NCI-H2107 (cell line): ENCODE measurements at places on chromosomes 4 and X.

DNA sequence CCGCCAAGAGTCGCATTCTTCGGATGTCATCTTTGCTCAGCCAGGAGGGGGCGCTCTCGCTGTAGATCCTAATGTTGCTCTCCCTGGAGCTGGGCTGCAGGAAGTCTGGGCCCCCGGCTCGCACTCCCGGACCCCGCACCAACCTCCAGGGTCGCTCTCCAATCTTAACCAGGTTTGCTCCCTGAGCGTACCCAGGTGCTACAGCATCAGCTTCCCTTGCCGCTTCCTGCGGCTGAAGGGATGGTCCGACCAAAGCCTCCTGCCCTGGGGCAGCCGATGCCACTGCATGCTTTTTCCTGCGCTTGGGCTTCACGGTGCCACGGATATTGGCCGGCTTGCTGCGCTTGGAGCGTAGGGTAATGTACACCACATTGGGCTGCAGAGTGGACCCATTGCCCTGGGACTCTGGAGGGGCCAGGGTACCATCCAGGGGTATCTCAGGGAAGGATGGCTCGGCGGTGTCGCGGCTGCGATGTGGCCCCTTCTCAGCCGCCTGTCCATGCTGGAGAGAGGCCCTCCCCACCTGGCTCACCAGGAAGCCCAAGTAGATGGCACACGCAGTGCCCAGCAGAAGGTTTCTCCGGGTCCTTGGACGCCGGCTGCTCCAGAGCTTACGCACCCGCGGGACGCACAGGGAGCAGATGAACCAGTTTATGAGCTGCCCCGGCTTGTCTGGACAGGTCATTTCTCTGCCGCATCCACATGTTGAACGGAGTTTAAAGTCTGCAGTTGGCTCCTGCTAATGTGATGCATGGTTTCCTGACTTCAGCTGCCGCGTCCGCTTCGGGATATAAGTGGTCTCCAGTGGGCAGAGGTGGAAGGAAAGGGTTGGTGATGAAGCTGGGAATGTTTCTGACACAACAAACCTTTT lies 1.9 kb downstream of the GASK1B start:
- no peak for DNase-seq

DNA sequence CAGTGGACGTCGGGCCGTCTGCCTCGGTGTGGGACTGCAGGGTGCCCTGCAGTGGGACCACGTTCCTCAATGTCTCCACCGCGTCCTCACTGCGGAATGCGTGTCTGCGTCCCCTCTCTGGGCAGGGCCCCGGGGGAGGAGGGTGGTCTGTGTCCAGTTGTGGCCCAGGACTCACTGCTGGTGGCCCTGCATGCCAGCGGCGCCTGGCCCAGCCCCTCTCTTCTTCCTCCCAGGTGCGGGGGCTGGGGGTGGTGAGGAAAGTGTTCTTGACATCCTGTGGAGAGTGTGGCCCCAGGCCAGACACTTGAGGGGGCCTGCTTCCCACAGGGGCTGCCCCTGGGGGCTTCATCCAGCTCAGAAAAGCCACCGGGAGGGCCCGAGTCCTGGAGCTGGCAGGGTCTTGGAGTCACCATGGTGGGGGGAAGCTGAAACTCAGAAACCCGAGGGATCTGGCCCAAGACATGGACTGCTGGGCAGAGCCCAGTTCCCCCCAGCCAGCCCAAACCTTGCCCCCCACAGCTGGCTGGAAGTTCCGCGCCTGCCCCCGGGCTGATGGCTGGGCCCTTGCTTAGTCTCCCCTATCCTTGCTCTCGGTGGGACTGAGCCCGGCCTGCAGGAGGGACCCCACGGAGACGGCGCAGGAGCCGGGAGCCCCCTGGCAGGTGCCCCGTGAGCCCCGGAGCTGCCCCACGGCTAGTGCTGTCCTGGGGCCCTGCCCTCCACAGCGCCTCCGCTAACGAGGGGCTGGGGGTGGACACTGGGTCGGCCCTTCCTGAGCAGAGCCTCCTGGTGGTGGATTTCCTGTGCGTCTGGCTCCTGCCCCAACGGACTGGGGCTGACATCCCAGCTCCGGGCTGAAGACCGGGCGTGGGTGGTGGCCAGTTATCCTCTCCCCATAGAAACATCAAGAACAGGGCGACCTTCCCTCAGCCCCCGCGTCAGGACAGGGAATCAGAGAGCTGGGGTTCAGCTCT lies 2.9 kb downstream of the DOK7 start:
- no peak for DNase-seq

DNA sequence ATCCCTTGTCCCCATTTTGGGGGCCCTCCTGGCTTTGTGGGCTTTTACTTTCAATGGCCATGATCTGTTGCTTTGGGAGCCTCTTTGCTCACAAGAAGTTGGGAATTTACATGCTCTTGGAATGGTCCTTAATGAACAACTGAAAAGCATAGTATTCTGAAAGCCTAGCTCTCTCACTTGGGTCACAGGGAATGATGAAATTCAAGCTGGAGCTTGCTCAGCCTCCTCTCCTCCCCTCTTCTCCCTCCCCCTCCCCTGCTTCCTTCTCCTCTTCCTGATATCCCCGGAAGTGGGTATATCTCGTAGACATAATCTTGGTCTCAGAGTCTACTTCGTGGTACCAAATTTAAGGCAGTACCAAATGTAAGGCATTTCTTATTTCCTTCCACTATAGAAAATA lies 400.6 kb upstream of the NR3C2 start:
- no peak for DNase-seq

DNA sequence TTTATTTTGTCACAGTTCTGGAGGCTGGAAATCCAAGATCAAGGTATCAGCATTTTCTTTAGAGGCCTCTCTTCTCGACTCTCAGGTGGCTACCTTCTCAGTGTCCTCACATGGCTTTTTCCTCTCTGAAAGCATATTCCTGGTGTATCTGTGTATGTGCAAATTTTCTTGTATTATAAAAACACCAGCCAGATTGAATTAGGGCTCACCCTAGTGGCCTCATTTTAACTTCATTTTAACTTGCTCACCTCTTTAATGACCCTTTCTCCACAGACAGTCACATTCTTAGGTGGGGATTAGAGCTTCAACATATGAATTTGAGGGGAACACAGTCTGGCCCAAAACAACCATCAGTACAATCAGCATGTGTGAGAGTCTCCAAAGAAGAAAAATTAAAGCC lies 542.4 kb upstream of the FAM241A start:
- no peak for DNase-seq

GRCh38 chr4:87805971-87806370 lies 6.6 kb downstream of the IBSP start:
- no peak for DNase-seq

GRCh38 chr4:186020793-186021407 lies 48.1 kb upstream of the TLR3 start:
- DNase-seq: no peak

DNA sequence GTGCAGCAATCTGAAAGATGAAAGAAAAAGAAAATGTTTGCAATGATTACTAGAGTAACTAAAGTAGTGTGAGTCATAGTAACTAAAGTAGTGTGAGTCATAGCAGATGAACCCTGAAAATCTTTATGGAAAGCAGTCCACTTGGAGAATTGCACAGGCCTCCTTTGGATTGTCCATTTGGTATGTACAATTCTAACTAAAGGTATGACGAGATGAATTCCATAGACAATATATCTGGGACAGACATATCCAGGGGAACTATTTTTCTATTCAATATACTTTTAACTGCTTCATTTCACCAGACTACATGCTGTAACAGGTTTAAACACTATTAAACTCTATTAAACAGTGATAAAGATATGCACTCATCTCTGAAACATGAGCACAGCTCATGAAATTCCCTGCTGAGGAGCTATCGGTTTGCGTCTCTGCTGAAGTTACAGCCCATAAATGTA lies 798.7 kb downstream of the PCDH7 start:
- DNase-seq: no peak

DNA sequence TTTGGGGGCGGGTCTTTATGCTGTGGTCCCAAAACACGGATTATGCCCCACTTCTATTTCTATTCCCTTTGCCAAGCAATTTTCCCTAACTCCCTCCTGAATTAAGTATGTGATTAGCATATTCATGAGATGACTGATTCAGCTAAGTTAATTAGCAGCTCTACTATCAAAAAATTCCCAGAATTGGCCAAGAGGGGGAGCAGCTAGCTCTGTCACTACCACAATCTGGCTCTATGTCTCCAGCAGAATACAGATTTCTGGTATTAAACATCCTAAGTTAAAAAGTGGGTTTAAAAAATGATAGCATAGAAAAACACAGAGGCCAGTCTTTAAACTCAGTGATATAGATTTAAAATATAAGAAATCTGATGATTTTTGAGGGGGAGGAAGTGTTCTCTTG lies 80.3 kb downstream of the GPC4 start:
- DNase-seq: no peak

GRCh38 chrX:103685396-103685795 lies 1.1 kb downstream of the MORF4L2 start:
- DNase-seq: no peak

- DNase-seq: no peak
Observed at GRCh38 chrX:46327566-46328115, 217.6 kb downstream of the ZNF674 start.

DNA sequence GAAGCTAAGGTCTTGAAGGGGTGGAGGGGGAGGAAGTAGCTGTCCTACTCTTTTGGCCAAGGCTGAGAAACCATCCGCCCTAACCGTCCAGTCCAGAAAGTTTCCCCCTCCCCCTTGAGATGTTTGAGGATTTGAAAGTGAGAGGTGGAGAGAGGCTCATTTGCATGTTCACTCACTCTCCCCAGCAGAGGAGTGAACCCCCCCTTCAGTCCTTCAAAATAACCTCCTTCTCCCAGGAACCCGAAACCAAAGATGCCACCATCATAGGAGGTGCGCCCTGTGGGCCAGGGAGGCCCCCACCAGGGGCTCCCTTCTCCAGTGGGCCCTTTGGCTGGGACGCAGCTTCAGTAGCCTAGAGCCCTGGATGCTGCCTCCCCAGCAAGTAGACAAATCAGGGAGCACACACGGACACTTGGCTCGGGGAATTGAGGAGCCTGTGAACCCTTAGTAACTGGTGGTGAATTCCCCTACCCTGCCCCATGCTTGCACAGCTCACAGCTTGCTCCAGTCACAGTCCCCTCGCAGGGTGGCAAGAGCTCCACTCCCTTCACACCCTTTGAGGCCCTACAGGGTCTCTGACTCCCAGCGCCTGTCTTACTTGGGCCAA lies 25.6 kb downstream of the ELF4 start:
- DNase-seq: no peak

GRCh38 chrX:3407781-3408180 lies 61.3 kb upstream of the MXRA5 start:
- DNase-seq: no peak

DNA sequence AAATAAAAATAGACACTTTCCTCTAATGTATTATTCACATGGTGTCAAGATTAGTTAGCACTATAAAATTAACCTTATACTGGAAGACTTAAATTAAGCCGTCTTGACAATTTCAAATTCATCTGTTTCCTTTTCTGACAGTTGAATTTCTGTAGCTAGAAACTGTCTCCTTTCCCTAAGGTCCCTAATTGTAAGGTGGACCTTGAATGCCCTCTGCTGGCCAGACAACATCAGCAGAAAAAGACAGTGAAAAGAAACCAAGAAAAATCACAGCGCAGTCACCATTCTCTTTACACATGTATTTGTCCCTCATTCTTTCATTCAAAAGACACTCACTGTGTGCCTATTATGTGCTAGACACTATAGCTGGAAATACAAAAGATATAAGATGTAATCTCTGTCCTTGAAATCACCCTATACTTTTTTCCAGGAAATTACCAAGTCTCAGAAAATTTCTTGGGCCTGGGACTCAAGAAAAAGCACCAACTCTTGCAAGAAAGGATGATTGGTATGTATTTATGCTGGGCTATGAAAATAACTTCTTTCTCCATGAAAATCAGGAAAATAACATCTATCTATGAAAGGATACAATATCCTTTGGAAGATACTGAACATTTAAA lies 32.7 kb upstream of the AMBN start:
- no peak for DNase-seq

GRCh38 chrX:43096830-43097229 lies 318.9 kb upstream of the PPP1R2C start:
- DNase-seq: no peak

DNA sequence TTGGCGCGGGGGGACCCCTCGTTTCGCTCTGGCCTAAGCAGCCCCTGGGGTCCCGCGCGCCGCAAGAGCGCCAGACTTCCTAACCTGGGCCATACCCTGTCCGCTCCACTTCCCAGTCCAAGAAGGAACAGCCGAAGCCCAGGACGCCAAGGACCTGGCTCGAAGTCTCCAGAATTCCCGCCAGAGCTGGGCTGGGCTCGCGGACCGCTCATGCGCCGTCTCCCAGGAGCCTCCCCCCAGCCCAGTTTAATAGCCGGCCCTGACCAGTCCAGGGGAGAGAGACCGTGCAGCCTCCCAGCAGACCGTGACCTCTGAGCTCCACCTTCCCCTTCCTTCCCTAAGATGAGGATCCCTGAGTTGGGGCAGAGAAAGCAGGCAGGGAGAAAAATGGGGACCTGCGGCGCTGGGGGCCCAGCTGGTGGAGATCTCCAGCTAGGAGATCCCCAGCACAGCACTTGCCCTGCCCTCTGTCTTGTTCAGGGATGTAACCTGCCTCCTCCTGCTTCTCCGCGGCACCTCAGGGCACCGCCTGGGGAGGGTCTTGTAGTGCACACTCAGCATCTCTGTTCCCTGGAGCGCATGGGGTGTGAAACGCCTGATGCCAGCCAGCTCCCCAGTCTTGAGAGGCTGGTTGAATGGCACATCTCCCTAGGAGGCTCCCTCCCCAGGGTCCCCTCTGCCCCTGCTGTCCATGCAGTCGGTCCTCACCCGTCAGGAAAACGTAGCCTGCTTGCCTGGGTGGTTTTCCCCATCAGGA lies 1.2 kb upstream of the LETM1 start:
- DNase-seq: no peak

GRCh38 chrX:110172215-110172614 lies 145.7 kb downstream of the AMMECR1 start:
- DNase-seq: no peak

GRCh38 chr4:8215001-8215427 lies 15.9 kb downstream of the SH3TC1 start:
- DNase-seq: peak; percentile 45

DNA sequence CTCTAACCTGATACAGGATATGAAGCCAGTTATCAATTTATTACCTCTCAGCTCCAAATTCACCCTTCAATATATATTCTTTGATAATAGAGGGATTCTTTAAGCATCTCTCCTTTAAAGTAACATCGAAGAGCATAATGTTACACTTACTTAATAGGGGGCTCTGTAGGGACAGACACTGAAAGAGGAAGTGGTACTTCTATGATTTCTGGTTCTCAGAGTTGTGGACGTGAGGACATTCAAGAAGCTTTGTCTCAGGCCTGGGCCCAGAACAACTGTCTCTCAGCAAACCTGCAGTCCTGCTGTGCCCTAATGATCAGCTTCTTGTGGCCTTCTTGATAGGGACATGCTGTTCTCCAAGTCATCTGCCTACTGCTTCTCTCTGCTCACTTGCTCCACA lies 4.2 kb upstream of the ZXDB start:
- DNase-seq: no peak
